ENCODE measurements at places on chromosomes 13 and 19. TPM values are rescaled to one million over a fixed set of nuclear protein-coding genes. Genes with fewer than 3 reads are reported as not detected.

DNA sequence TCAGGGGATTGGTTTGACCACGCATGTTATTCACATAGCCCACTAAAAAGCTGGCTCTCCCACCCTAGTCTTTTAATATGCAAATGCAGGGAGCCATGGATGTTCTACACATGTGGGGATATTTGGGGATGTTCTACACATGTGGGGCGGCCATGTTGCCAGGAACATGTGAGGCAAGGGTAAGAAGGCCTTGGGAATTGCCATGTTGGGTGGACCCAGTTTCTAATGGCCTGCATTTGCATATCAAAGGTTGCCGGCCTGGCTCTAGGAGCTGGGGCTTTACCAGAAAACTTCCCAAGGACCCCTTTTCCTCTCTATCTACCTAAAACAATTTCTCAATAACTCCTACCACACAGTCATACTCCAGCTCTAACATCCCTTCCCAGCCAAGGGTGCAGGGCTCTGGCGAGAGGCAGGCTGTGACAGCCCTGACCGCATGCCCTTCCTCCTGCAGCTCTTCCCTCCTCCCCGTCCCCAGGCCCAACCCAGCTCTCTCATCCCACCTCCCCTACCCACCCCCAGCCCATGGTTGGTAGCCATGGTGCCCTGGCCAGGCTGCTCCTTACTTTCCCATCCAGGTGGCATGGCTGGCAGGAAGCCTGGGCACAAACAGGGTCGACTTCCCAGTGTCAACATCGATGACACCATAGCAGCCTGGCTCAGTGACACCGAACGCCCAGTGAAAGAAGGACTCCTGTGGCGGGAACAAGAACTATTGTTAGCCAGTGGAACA lies 11.0 kb downstream of the PEPD start:
- peaks cover 25% of the 10 kb centered on the region for H3K4me1 ChIP-seq
- no peak overlapping the region for H3K4me3 ChIP-seq
- no peak for DNase-seq
- no peak overlapping the region for H3K27ac ChIP-seq

DNA sequence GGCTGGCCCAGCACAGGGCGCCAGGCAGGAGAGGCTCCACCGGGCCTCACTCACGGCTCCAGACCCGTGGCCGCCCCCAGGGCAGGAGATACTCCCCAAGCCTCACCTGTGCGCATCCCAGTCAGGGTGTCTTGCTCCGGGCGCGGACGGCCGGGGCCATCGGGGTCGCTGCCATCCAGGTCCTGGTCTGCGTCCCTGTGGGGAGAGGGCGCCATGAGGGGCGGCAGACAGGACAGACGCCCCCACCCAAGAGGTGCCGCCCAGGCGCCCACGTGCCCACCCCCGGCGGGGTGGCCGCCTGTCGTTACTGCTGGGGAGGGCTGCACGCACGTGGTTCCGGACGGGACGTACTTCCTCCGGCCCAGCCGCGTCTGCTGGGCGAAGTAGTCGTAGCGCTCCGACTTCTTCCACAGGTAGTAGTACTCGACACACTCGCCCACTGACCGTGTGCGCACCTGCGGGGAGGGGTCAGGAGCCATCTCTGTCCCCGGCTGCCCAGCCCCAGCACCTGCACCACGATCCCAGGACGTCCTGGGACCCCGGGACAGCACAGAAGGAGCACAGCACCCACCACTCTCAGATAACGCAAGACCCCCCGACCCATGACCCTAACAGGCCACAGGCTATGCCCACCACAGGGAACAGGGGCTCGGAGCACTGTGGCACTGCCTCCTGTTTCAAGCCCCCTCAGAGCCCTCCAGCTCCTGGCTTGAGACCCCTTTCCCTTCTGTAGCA lies 17.4 kb upstream of the PLPP2 start:
- H3K4me3 ChIP-seq: no peak overlapping the region
- H3K27me3 ChIP-seq: no peaks in the 10 kb centered on the region
- H3K36me3 ChIP-seq: no peaks in the 10 kb centered on the region
- DNase-seq: no peak

DNA sequence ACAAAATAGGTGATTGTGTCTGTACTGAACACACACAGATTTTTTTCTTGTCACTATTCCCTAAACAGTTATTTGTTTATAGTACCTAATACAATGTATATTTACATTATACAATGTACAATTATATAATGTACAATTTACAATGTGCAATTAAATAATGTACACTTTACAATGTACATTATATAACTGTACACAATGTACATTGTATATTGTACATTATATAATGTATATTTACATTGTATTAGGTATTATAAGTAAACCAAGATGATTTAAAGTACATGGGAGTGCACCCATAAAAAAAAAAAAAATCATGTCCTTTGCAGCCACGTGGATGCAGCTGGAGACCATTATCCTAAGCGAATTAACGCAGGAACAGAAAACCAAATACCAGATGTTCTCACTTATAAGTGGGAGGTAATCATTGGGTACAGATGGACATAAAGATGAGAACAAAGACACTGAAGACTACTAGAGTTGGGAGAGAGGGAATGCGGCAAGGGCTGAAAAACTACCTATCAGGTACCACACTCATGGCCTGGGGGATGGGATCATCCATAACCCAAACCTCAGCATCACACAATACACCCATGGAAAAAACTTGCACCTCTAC lies 68.1 kb downstream of the ABCC4 start:
- no peak for DNase-seq
- no peak overlapping the region for H3K27ac ChIP-seq
- H3K4me3 ChIP-seq: no peak overlapping the region

DNA sequence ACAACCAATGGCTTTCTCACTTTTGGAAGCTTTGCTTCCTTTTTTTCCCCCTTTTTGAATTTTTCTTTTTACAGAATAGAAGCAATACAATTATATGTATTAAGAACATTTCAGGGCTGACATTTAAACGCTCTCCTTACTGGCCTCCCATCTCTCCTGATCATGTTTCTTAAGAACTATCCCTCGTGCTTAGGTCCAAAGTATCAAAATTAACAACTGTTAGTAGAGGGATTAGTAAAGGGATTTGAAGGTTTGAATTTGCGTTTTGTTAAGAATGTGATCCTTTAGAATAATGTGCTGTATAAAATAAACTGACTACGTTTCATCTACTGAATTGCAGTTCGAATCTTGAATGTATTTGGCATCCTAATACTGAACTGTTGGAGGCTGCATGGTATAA lies 424.8 kb downstream of the DIAPH3 start:
- no peaks in the 10 kb centered on the region for H3K4me1 ChIP-seq
- no peak for DNase-seq
- no peak overlapping the region for H3K27ac ChIP-seq
- H3K36me3 ChIP-seq: no peaks in the 10 kb centered on the region
- H3K4me3 ChIP-seq: no peak overlapping the region
- no peaks in the 10 kb centered on the region for H3K27me3 ChIP-seq

GRCh38 chr19:10968527-10969135 lies 7.8 kb downstream of the SMARCA4 start:
- H3K27ac ChIP-seq: no peak overlapping the region
- no peaks in the 10 kb centered on the region for H3K36me3 ChIP-seq
- DNase-seq: no peak
- no peaks in the 10 kb centered on the region for H3K27me3 ChIP-seq

GRCh38 chr19:16814526-16815100 lies 14.6 kb upstream of the SIN3B start:
- H3K27ac ChIP-seq: no peak overlapping the region
- peaks cover 6% of the 10 kb centered on the region for H3K27me3 ChIP-seq
- H3K4me1 ChIP-seq: no peaks in the 10 kb centered on the region
- DNase-seq: no peak

DNA sequence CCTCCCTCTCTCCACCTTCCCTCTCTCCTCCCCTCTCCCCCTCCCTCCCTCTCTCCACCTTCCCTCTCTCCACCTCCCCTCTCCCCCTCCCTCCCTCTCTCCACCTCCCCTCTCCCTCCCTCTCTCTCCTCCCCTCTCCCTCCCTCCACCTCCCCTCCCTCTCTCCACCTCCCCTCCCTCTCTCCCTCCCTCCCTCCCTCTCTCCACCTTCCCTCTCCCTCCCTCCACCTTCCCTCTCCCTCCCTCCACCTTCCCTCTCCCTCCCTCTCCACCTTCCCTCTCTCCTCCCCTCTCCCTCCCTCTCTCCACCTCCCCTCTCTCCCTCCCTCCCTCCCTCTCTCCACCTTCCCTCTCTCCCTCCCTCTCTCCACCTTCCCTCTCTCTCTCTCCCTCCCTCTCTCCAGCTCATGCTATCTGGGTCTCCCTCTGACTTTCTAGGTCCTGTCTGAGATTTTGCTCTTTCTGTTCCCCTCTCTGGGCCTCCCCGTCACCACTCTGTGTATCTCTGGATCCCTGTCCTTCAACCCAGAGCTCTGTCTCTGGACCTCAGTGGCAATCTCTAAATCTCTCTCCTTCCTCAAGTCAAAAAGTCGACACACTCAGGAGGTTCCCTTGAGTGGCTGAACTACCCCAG lies 3.5 kb upstream of the CNOT3 start:
- no peaks in the 10 kb centered on the region for H3K36me3 ChIP-seq
- no peak overlapping the region for H3K27ac ChIP-seq
- no peak for DNase-seq
- peaks cover 21% of the 10 kb centered on the region for H3K4me1 ChIP-seq
- no peaks in the 10 kb centered on the region for H3K27me3 ChIP-seq

DNA sequence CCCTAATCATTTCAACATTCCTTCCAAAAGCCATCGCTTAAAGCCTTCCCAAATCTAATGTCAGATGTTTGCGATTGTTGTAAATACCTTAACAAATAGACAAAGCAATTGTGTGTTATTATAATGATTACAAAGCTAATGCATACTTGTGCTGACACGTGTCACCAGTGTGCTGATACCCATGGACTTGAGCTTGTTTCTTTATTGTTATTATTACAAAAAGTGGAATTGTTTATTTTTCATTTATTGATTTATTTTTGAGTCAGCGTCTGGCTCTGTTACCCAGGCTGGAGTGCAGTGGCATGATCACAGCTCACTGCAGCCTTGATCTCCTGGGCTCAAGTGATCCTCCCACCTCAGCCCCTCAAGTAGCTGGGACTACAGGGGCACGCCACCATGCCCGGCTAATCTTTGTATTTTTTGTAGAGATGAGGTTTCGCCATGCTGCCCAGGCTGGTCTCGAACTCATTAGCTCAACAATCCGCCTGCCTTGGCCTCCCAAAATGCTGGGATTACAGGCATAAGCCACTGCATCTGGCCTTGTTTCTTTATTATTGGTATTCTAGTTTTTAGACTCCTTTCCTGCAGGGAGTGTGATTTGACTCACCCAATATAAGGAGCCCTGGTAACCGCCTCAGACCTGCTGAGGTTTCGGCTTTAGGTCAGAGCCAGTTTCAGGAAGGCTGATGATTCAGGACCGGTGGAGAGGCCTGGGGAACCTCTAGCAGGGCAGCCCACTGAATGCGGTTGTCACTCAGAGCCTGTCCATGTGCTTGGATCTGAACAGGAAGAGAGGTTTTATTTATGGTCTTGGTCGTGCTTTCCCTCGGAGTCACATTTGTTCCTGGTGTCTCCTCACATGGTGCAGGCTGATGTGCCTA lies 2.1 kb upstream of the FBXO17 start:
- peaks cover 10% of the 10 kb centered on the region for H3K4me1 ChIP-seq
- DNase-seq: peak; percentile 71
- H3K36me3 ChIP-seq: no peaks in the 10 kb centered on the region

DNA sequence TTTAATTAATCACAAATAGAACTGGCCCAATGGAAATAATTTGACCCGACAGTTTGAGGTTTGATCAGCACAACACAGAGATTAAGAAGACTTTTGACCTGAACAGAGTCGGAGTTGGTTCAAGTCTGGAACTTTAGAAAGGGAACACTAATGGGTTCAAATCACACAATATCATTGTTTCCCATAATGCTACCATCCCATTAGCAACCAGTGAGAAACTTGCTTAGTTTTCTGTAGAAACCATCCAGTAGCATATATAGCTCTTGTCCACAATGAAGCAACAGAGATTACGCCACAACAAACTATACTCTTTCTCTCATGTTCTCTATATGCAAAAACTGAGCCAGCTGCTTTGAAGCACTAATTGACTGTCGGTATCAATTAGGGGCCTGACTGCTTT lies 376.9 kb upstream of the SPRY2 start:
- peaks cover 2% of the 10 kb centered on the region for H3K27me3 ChIP-seq
- no peaks in the 10 kb centered on the region for H3K4me1 ChIP-seq
- H3K4me3 ChIP-seq: no peak overlapping the region
- DNase-seq: no peak
- peaks cover 8% of the 10 kb centered on the region for H3K36me3 ChIP-seq

- H3K4me1 ChIP-seq: peaks cover 13% of the 10 kb centered on the region
- no peaks in the 10 kb centered on the region for H3K27me3 ChIP-seq
- no peaks in the 10 kb centered on the region for H3K36me3 ChIP-seq
- DNase-seq: no peak
- H3K27ac ChIP-seq: no peak overlapping the region
Observed at GRCh38 chr13:20570517-20570916, 3.6 kb downstream of the IFT88 start.

DNA sequence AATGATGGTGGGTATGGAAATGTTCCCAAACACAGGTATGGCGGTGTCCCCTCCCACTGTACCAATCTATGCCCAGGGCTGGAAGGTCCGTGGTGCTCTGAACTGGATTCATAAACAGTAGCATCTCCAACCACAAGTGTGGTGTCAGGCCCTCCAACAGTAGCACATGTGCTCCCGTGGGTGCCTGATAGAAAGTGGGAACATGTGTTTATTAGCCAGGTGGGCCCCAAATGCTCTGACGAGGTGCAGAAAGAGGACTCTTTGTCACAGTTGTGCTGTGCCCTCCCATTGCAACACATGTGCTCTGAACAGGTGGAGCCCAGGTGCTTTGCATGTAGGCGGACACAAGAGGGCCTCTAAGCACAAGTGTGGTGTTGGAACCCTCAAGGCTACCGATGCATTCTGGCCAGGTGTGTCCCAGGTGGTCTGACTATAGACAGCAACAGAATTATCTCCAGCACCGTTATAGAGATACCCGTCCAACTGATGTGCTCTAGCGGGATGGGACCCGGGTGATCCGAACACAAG lies 75.4 kb upstream of the ZNF30 start:
- no peaks in the 10 kb centered on the region for H3K36me3 ChIP-seq
- no peak overlapping the region for H3K4me3 ChIP-seq
- peaks cover 15% of the 10 kb centered on the region for H3K4me1 ChIP-seq
- no peak for DNase-seq
- no peaks in the 10 kb centered on the region for H3K27me3 ChIP-seq

DNA sequence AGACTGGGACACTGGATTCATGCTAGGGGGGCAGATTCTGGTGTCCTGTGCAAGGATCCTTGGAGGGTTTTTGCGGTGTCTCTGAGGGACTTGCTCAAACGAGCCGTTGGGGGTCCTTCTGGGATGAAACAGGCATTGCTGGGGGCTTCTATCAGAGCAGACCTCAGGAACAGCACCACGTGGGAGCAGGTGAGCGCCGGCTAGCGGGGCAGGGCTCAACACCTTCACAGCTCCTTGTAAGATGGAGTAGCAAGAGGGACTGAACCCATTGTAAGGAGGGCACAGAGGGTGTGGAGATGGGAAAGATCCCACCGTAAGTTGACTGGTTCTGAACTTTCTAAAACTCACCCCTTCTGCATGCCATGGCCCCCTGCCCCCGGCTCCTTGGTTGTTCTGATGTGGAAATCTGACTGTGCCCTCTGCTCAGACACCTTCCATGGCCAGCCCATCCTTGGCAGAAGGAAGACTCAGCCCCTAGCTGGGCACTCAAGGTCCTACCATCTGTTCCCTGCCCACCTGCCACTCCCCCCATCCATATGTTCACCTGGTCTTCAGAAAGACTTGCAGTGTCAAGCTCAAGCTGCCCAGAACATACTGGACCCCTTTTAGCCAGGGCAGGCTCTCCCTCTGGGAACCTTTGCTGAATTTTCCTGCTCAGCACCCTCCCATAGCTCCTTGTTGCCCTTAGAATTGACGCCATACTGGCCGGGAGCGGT lies 1.2 kb downstream of the SLC27A1 start:
- peak overlapping the region; percentile 97 for H3K4me3 ChIP-seq
- peak overlapping the region; percentile 32 for H3K27ac ChIP-seq
- no peak for DNase-seq
- H3K27me3 ChIP-seq: no peaks in the 10 kb centered on the region
- peaks cover 20% of the 10 kb centered on the region for H3K4me1 ChIP-seq

The C19orf85 gene
- not detected for total RNA-seq

The ZNF577 gene
- total RNA-seq: 9.8 TPM

Measured in natural killer cell treated with Interleukin-12 subunit alpha and Interleukin-12 subunit beta and Interleukin-15 and Interleukin-18, amount 100 ng/mL, for 72 hours (primary cell).